ENCODE measurements at places on chromosomes 4 and X.

GRCh38 chr4:4861390-4862018, 2.0 kb downstream of the MSX1 start:
- DNase-seq: no peak

GRCh38 chrX:137428221-137428661, 137.7 kb upstream of the ZIC3 start:
- DNase-seq: no peak

DNA sequence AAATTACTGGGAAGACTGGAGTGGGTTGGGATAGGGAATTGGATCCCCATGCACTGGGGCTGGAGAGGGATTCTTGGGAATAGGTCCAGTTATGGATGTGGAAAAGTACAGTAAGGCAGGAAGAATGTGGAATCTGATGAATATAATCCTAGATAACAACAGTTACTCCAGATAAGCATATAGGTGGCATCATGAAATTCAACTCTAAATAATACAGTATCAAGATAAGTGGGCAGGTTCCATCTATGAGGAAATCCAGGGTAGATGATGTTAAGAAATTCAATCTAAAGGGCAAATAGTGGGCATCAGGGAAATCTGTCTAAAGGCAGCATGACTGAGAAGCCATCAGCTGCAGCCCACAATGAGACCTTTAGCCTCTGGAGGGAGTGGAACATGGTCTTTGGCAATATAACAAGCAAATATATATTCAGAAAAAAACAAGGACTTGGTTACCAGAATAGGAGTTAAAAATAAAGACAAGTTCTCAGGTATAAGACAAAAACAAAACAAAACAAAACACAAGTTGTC, 1.2 kb downstream of the DTHD1 start:
- DNase-seq: no peak

- no peak for DNase-seq
Observed at GRCh38 chrX:149950681-149951080, 12.4 kb upstream of the EOLA2 start.

DNA sequence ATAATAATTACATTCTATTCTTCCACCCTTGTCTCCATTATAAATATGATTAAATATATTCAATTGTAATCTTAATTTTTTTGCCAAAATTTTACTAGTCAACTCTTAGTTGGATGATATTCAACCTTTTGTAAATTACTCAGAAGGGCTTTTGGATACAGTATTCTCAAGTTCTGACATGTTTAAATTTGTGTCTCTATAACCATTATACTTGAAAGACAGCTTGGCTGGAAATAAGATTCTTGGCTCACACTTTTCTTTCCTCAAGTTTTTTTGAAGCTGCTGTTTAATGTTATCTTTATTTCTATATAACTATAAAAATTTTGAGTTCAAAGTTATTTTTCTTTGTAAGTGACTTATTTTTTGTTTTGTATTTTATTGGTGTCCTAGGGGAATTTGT, 214.4 kb downstream of the ARAP2 start:
- DNase-seq: no peak

GRCh38 chrX:68846536-68846935, 17.7 kb downstream of the EFNB1 start:
- no peak for DNase-seq

- DNase-seq: no peak
Observed at GRCh38 chr4:153497988-153498967, 32.1 kb downstream of the TMEM131L start.

DNA sequence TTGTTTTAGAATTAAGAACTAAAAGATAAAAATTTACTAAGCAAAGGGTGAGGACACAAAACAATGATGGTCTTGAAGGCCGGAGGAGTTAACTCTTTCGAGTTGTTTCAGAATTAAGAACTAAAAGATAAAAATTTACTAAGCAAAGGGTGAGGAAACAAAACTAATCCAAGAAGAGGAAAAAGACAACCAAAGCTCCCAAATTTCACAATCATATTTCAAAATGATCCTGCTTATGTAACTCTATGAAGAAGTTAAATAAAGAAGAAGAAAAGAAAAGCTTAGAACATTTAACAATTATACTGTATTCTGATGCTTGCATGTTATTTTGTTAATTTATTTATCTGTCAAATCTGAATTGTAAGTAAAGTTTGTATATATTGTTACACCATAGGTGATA, 154.8 kb upstream of the SLIT2 start:
- no peak for DNase-seq

DNA sequence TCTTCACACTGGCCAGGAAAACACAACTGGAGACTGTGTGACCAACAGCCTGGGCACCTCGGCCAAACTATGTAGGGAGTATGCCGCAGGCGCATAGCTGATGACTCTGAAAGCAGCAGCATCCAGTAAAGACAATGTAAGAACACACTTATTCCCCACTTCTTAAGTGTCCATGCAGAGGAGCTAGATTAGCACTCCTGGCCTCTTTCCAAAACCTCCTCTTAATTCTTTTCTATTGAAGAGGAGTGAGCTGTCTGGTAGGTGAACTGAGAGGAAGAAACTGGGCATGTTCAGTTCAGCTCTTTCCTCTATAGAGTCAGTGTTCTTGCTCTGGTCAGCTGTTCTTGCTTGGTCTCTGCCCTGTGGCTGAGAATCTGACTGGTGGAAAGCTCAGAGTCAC, 21.1 kb downstream of the NMU start:
- no peak for DNase-seq

GRCh38 chrX:9538544-9539045, 73.7 kb downstream of the TBL1X start:
- no peak for DNase-seq

DNA sequence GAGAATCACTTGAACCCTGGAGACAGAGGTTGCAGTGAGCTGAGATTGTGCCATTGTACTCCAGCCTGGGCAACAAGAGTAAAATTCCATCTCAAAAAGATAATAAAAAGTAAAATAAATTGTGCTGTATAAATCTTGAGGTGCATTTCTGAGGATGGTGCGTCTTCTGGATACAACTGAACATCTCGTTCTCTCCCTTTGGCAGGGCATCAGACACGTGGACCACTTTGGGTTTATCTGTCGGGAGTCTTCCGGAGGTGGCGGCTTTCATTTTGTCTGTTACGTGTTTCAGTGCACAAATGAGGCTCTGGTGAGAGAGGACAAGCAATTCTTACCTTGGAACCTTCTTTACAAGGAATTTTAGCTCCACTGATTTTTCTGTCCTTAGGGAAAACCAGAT, 60.2 kb downstream of the PTTG2 start:
- DNase-seq: no peak

GRCh38 chr4:5409237-5409636, 299.1 kb downstream of the EVC2 start:
- DNase-seq: no peak

- no peak for DNase-seq
Observed at GRCh38 chr4:183035256-183035655, 63.8 kb upstream of the WWC2 start.

- no peak for DNase-seq
Observed at GRCh38 chr4:152500800-152501434, 35.0 kb downstream of the FBXW7 start.

- DNase-seq: no peak
Observed at GRCh38 chrX:16832301-16832700, 37.9 kb downstream of the RBBP7 start.

GRCh38 chr4:142331132-142331531, 515.0 kb downstream of the INPP4B start:
- no peak for DNase-seq
